WERI-Rb-1 (cell line): ENCODE measurements at places on chromosomes 13 and 19.

- DNase-seq, result no peak
Measured at GRCh38 chr13:113554333-113554700, 30.2 kb upstream of the TFDP1 start.

DNA sequence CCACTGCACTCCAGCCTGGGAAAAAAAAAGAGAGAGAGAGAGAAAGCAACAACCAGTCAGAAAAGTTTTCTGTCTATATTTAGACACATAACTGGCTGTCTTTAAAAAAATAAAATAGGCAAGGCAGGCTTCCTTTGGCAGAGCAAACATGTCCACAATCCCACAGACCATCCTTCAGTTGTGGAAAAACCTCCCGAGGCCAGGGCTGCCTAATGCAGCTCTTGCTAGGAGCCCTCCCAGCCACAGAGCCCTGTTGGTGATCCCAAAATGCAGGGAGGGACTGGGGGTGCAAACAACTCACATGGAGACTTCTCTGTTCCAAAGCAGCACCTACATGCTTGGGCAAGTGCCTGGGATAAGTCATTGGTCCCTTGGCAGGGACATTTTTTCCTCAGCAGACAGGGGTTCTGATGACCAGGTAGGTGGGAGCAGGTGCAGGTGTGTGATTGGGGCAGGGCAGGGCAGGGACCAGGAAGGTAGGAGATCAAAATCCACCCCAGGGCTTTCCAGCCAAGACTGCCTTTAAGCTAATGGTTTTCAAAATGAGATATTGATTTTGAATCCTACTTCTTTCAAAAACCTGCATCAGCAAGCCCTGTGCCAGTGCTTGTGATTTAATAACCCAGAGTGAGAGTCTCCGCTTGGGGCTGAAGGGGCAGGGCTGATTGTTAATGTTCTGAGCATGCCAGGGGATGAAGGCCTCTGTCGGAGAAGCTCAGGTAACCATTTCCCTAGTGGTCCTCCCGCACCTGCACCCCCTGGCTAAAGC lies 178.5 kb downstream of the USP12 start:
- DNase-seq, result no peak

DNA sequence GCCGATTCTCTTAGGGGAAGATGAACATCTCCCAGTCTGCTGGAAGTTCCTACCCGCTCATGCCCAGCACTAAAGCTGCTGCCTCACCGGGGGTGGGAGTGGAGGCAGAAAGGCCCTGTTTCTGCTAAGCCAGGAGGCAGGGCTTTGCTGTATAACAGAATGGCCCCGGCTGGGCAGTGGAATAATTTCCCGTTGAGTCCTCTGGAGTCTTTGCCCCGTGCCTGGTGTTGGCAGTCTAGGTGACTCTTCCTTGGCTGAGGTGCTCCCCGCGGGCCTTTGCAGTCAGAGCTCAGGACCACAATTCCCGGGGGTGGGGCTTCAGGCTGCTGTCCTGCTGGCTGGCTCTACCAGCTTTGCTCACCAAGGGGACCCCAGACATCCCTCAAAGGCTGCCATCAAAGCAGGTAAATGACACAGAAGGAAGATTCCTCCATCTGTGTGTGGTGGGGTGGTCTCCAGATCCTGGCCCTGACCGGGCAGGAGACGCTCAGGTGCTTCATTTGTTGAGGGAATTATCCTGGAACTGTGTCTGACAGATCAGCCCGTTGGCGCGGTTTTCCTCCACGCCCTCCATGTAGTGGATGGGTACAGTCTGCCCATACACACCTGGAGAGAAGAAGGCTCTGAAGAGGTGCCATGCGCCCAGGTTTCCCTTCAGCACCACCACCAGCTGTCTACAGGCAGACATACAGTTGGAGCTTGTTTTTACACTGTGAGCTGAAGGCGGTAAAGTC lies 209.9 kb downstream of the TEX29 start:
- no peak for DNase-seq

GRCh38 chr13:93029536-93029935 lies 197.1 kb upstream of the GPC6 start:
- no peak for DNase-seq

GRCh38 chr19:37470216-37470615 lies 1.1 kb downstream of the ZNF570 start:
- no peak for DNase-seq

- no peak for DNase-seq
Measured at GRCh38 chr13:109760402-109760801, 26.0 kb downstream of the IRS2 start.

DNA sequence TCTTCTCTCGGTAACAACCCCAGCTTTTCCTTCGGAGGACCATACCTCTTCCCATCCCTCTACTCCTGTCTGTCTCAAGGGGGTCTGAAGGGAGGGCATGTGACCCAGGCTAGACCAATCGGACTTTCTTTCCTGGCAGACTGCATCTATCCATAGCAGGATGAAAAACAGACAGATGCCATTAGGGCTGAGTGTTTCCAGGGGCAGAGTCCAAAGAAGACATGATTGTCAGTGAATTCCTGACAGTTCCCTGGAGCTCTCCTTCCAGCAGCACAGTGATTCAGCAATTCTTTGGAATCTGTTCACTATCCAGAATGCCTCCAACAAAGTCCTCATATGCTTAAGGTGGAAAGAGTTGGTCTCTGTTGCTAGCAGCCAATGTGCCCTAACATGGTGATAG lies 189.8 kb downstream of the KCTD12 start:
- no peak for DNase-seq
